ENCODE measurements at places on chromosomes 2 and 18.

- no peak overlapping the region for H3K4me3 ChIP-seq
- no peak overlapping the region for H3K27ac ChIP-seq
- no peaks in the 10 kb centered on the region for H3K4me1 ChIP-seq
- no peaks in the 10 kb centered on the region for H3K36me3 ChIP-seq
- no peak for DNase-seq
- no peaks in the 10 kb centered on the region for H3K27me3 ChIP-seq
Measured at GRCh38 chr2:4219571-4219970, 516.2 kb downstream of the DCDC2C start.

DNA sequence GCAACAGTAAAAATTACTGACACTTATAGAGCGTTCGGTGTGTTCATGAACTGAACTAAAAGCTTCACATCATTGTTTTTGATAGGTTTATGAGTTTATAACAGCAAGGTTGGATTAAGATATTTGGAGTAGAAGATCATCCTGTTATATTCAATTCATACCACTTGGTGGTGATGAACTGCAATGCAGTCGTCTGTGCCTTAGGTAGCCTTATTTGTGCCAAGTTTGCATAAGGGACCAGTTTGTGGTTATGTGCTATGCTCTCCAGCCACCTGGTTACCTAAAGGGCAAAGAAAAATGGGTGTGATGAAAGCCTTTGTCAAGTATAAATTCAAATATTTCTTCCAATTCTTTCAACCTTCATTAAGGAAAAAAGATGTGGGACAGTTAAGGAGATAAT is 150.9 kb upstream of the KCNH7 start:
- no peaks in the 10 kb centered on the region for H3K36me3 ChIP-seq
- H3K27me3 ChIP-seq, result no peaks in the 10 kb centered on the region
- no peaks in the 10 kb centered on the region for H3K4me1 ChIP-seq
- DNase-seq, result no peak

- H3K4me1 ChIP-seq, result peaks cover 67% of the 10 kb centered on the region
- no peaks in the 10 kb centered on the region for H3K27me3 ChIP-seq
- peak overlapping the region; percentile 96 for H3K27ac ChIP-seq
- peak overlapping the region; percentile 78 for H3K4me3 ChIP-seq
Measured at GRCh38 chr2:85583667-85584353, 421 bp upstream of the VAMP5 start.

- no peaks in the 10 kb centered on the region for H3K36me3 ChIP-seq
- no peak for DNase-seq
- H3K4me3 ChIP-seq, result no peak overlapping the region
- H3K4me1 ChIP-seq, result no peaks in the 10 kb centered on the region
Measured at GRCh38 chr2:239455436-239456203, 54.8 kb upstream of the HDAC4 start.

DNA sequence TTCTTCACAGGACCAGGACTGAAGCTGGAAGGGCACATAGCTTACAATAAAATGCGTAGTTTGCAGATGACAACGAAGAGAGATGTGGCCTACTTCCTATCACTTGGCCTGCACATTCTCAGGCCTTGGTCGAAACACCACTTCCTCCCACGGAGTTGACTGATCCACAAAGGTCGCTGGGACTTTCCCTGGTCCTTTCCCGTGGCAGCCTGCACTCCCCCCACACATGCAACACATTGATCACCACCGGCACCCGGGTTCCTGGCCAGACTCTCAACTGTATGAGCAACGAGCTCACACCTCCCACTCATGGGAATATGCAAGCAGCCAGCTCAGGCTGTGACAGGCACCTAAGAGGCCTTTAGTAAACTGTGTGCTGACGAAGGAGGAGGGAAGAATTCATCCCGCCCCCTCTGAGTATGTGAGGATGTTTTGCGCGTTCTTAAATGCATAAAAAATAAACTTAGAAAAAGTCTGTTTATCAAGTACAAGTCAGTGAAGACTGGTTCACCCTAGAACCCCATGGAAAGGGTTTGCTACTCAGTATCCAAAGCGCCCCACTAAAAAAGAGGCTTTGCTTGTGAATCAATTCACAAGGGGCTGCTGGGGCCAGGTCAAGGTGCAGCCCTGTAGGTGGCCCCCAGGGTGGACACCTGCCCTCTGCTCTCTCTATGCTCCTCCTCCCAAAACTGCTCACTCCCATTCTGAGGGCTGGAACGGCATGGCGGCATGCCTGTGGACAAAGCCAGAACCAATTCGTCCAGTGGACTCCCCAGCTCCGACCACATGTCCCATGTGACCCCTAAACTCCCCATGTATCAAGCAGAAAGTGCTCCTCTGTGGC is 154.3 kb downstream of the EIPR1 start:
- H3K27ac ChIP-seq, result no peak overlapping the region
- no peak for DNase-seq
- no peaks in the 10 kb centered on the region for H3K27me3 ChIP-seq
- no peak overlapping the region for H3K4me3 ChIP-seq
- H3K36me3 ChIP-seq, result no peaks in the 10 kb centered on the region
- no peaks in the 10 kb centered on the region for H3K4me1 ChIP-seq

DNA sequence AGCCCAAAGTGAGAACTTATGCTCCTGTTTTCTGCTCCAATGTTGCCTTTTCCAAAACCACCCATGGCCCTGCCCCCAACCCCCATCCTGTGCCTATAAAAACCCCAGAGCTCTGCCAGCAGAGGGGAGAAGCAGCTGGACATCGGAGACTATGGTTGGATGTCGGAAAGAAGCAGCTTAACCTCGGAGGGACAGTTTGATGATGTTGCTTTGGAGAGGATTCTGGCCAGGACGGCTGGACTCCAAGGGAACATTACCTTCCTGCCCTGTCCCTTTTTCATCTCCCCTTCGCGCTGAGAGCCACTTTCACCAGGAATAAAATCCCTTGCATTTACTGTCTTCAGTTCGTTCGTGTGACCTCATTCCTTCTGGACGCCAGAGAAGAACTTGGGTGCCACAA is 158.4 kb downstream of the PTPRM start:
- no peak overlapping the region for H3K27ac ChIP-seq
- no peaks in the 10 kb centered on the region for H3K27me3 ChIP-seq
- DNase-seq, result no peak

- H3K27ac ChIP-seq, result no peak overlapping the region
- peaks cover 24% of the 10 kb centered on the region for H3K4me1 ChIP-seq
- no peak for DNase-seq
- no peaks in the 10 kb centered on the region for H3K36me3 ChIP-seq
Measured at GRCh38 chr2:120653046-120653445, 82.6 kb upstream of the GLI2 start.

GRCh38 chr2:215138479-215138878 is at the start of gene ABCA12:
Gene ABCA12 (minus strand): TSS chr2:215138626. CDS start chr2:215138208, 418 bp downstream.
- no peak for DNase-seq
- no peaks in the 10 kb centered on the region for H3K27me3 ChIP-seq
- H3K4me3 ChIP-seq, result no peak within 1 kb of the TSS
- no peak within 1 kb of the TSS for H3K27ac ChIP-seq

GRCh38 chr2:1671916-1672315 is 72.4 kb downstream of the PXDN start:
- no peak overlapping the region for H3K4me3 ChIP-seq
- peaks cover 16% of the 10 kb centered on the region for H3K4me1 ChIP-seq
- no peaks in the 10 kb centered on the region for H3K27me3 ChIP-seq

DNA sequence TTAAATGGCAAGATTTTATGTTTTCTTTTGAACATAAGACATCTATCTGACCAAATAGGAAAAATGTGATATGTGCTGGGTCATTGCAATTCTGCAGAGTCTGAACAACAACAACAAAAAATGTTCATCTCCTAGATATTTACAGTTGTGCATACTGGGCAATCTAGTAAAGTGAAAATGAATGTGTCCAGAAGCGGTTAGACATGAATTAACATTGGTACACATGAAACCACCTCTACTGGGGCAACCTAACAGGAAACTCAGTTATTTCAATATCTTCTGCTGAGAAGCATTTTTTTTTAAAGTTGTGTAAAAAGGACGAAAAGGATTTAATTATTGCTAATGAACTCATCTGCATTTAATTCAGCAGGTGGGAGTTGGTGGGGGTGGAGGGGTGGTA is 76.9 kb downstream of the DHRS9 start:
- H3K4me3 ChIP-seq, result no peak overlapping the region
- no peaks in the 10 kb centered on the region for H3K36me3 ChIP-seq
- H3K4me1 ChIP-seq, result no peaks in the 10 kb centered on the region
- H3K27ac ChIP-seq, result no peak overlapping the region
